ENCODE measurements at places on chromosomes 5 and 9.

DNA sequence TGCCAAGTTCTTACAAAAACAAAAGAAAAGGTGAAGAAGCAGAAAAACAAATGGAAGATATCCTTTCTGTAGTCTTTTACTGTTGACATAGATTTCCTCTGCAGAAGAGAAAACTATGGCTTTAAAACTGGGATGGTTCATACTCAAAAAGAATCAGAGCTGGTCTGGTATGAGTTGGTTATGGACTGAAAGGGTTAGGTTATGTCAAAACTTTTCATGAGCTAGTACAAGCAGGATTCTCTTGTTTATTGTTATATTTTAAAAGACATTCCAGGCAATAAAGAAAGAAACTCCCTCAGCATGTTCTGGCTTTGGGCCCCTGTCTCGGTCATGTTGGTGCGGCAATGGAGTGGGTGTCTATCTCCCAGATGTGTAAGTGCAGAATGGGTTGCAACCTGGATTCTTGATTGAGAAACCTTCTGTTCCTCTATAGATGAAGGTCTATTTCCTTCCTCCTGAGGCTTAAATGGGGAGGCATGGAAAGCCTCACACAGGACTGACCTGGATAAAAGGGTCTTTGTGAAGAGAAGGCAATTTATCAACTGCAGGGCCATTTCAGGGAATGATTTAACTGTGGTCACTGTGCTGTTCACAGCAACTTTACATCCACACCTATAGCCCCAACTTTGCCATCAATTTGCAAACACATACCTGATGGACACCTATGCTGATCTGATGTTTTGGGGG is 209.6 kb upstream of the TNC start:
- no peaks in the 10 kb centered on the region for H3K27me3 ChIP-seq
- H3K36me3 ChIP-seq: no peaks in the 10 kb centered on the region
- no peak for DNase-seq
- H3K27ac ChIP-seq: no peak overlapping the region

- DNase-seq: peak; percentile 21
- H3K27ac ChIP-seq: no peak overlapping the region
- no peaks in the 10 kb centered on the region for H3K4me1 ChIP-seq
- no peaks in the 10 kb centered on the region for H3K36me3 ChIP-seq
- H3K27me3 ChIP-seq: no peaks in the 10 kb centered on the region
- H3K4me3 ChIP-seq: no peak overlapping the region
These were observed 74.4 kb downstream of the GLIS3 start for GRCh38 chr9:4225291-4226028.

GRCh38 chr9:107177857-107178256 is 105.2 kb upstream of the RAD23B start:
- peak; percentile 47 for DNase-seq
- H3K27ac ChIP-seq: no peak overlapping the region
- H3K36me3 ChIP-seq: no peaks in the 10 kb centered on the region
- H3K27me3 ChIP-seq: no peaks in the 10 kb centered on the region
- peaks cover 8% of the 10 kb centered on the region for H3K4me1 ChIP-seq

DNA sequence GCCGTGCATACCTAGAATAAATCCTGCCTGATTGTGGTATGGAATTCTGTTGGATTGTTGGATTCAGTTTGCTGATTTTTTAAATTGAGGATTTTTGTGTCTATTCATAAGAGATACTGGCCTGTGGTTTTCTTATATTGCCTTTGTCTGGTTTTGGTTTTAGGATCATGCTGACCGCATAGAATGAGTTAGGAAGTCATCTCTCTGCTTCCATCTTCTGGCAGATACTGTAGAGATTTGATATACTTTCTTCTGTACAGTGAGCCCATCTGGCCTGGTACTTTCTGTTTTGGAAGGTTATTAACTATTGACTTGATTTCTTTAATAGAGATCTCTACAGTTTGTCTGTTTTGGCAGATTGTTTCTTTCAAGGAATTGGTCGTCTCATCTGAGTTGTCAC is 14.7 kb downstream of the CEP72 start:
- no peaks in the 10 kb centered on the region for H3K4me1 ChIP-seq
- DNase-seq: no peak
- no peaks in the 10 kb centered on the region for H3K27me3 ChIP-seq
- H3K36me3 ChIP-seq: peaks cover 22% of the 10 kb centered on the region
- H3K4me3 ChIP-seq: no peak overlapping the region
- no peak overlapping the region for H3K27ac ChIP-seq

GRCh38 chr9:14119694-14120514 is 194.0 kb downstream of the NFIB start:
- peaks cover 13% of the 10 kb centered on the region for H3K4me1 ChIP-seq
- peaks cover 80% of the 10 kb centered on the region for H3K36me3 ChIP-seq
- peak overlapping the region; percentile 16 for H3K27ac ChIP-seq

DNA sequence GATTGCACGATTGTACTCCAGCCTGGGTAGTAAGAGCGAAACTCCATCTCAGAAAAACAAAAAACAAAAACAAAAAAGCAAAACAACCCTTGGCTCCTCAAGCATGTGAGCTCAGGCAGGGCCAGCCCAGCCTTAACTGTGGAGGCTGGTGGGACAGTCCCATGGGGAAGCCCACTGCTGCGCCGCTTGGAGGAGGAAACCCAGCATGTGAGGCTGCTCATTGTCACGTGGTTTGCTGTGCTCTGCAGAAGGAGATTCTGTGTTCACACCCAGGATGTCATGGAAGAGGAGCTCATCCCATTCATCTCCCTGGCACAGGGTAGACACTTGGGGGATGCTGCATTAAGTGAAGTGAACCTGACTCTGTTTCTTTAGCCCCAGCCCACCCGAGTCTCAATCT is 4.0 kb downstream of the ZBED3 start:
- H3K4me1 ChIP-seq: peaks cover 5% of the 10 kb centered on the region
- H3K27me3 ChIP-seq: no peaks in the 10 kb centered on the region
- H3K27ac ChIP-seq: no peak overlapping the region
- H3K4me3 ChIP-seq: no peak overlapping the region

GRCh38 chr9:88927510-88927909 is 63.8 kb upstream of the S1PR3 start:
- no peak for DNase-seq
- H3K4me1 ChIP-seq: peaks cover under 1% of the 10 kb centered on the region
- no peaks in the 10 kb centered on the region for H3K36me3 ChIP-seq
- no peak overlapping the region for H3K27ac ChIP-seq
- no peaks in the 10 kb centered on the region for H3K27me3 ChIP-seq

DNA sequence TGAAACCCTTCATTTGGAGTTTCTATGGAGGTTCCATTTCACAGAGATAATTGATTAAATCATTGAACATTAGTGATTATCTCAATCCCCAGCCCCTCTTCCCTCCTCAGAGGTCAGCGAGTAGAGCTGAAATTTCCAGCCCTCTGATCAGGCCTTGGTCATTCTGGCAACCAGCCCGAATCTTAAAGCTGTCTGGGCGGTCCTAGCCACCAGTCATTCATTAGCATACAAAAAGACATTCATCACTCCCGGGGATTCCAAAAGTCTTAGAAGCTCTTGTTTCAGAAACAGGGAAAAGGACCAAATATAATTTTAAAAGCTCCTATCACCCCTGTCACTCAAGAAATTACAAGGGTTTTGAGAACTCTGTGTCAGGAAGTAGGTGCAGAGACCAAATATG is 41.3 kb downstream of the ZNF474 start:
- H3K4me3 ChIP-seq: no peak overlapping the region
- H3K27me3 ChIP-seq: no peaks in the 10 kb centered on the region
- no peaks in the 10 kb centered on the region for H3K36me3 ChIP-seq
- DNase-seq: peak; percentile 81
- peaks cover 12% of the 10 kb centered on the region for H3K4me1 ChIP-seq

DNA sequence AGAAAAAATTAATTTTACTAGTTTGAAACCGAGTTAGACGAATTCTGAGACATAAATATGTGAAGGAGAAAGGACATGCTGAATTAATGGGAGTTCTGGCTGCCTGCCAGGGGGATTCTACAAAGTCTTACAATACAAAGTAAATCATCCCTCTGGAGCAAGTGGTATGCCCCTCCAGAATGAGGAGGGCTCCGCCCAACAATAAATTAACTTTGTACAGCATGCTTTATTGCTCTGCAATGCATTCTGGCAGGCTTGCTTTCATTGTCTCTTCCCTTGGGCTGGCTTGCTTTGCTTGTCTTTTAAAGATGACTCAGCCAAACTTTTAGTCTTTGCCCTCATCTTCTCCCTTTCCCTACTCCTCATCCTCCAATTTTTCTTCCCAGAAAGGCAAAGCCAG is 11.7 kb upstream of the PCDHB1 start:
- peaks cover 17% of the 10 kb centered on the region for H3K27me3 ChIP-seq
- H3K27ac ChIP-seq: no peak overlapping the region
- DNase-seq: peak; percentile 53
- H3K4me1 ChIP-seq: no peaks in the 10 kb centered on the region

DNA sequence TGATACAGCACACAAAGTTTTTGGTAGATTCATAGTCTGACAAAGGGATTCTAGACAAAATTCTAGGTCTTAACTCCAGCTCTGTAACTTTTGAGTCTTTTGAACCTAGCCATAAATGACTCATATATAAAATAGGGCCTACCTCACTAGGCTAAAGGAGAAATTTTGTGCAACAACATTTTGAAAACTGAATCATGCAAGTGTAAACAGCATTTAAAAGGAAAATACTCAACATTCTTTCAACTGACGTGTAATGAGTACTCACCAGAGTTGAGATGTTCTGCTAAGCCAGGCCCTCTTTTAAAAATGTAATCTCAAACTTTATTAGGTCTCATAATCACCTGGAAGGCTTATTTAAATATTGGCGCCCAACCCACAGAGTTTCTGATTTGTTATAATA is 113.2 kb downstream of the STK32A start:
- H3K36me3 ChIP-seq: no peaks in the 10 kb centered on the region
- no peaks in the 10 kb centered on the region for H3K27me3 ChIP-seq
- peaks cover 11% of the 10 kb centered on the region for H3K4me1 ChIP-seq
- peak; percentile 14 for DNase-seq
- H3K27ac ChIP-seq: no peak overlapping the region
- H3K4me3 ChIP-seq: no peak overlapping the region

GRCh38 chr5:90613918-90614504 is 55.4 kb downstream of the ADGRV1 start:
- H3K27me3 ChIP-seq: peaks cover 86% of the 10 kb centered on the region
- no peaks in the 10 kb centered on the region for H3K4me1 ChIP-seq
- DNase-seq: no peak
- H3K27ac ChIP-seq: no peak overlapping the region

DNA sequence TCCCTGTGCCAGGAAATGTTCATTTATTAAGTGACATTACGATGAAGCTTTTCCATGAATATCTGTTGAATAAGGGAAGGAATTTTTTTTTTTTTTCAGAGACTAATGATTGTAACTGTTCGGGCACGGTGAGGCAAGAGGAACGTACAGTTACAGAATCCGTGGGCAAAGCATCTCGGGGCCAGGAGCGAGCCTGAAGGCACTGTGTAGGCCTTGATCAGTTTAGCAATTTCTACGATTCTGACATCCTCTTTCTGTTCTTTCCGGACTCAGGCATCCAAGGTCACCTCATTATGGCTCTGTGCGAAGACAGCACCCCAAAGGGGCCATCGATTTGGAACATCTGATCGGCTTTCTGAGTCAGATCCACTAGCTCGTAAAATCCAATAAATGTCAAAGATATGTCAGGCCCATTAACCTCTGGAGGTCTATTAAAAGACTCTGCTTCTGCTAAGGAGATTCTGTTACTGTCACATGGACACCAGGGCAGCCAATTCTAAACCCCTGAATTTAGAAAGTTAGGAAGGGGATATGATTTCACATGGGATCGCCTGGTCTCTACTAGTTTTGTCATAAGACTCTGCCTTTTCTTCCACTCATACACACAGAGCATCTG is 41.4 kb upstream of the BOD1 start:
- no peak overlapping the region for H3K4me3 ChIP-seq
- peaks cover 6% of the 10 kb centered on the region for H3K4me1 ChIP-seq
- no peaks in the 10 kb centered on the region for H3K36me3 ChIP-seq
- H3K27me3 ChIP-seq: no peaks in the 10 kb centered on the region
- no peak for DNase-seq
